ENCODE measurements at places on chromosomes 13 and 19.

DNA sequence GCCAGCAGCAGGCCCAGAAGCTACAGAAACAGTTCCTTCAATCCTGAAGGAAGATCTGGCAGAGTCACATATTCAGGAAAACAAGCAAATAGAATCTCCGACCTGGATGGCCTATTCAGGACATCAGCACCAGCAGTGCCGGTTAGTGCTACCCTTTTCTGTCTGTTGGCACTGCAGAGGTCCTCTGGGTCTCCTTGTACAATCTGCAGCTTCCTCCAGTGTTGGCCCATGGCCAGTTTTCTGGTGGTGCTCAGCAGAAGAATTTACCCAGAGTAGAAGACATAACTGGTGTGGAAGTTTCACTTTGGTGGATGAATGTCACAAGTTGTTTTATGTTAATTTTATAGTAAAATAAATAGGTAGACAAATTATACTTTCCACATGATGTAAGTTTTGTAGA, 498.1 kb downstream of the COG6 start:
- DNase-seq: no peak

GRCh38 chr19:11179716-11180297, 17.5 kb downstream of the KANK2 start:
- DNase-seq: no peak

- no peak for DNase-seq
Measured at GRCh38 chr19:57167385-57167784, at the start of gene DUXA. DUXA (minus strand) TSS chr19:57167485; CDS start chr19:57167443, 42 bp downstream.

GRCh38 chr13:26914624-26915023, 154.0 kb upstream of the GPR12 start:
- DNase-seq: no peak

- DNase-seq: no peak
Measured at GRCh38 chr19:30146346-30146745, 204.3 kb downstream of the URI1 start.

- no peak for DNase-seq
Measured at GRCh38 chr13:21690955-21691354, 20.1 kb downstream of the FGF9 start.

DNA sequence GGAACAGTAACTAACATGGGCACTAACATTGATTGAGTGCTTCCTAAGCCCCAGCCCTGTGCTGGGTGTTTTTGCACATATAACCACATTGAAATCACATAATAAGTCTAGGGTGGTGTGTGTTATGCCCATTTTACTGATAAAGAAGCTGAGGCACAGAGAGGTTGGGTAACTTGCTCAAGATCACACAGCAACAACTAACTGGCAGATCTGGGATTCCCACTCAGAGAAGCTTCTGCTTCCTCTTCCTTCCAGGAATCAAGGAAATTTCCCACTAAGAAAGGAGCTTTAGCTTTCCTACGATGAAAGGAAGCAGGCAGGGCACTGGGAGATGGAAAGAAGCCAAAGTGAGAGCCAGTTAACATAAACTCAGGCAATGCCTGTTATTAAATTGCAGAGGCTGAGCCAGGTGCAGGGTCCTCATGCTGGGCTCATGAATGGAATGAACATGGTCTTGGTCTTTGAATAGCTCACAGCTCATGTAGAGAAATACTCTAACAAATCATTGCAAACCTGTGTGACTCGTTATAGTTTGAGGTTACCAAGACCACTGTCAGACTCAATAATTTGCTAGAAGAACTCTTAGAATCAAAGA, 10.1 kb downstream of the SSC5D start:
- DNase-seq: no peak

DNA sequence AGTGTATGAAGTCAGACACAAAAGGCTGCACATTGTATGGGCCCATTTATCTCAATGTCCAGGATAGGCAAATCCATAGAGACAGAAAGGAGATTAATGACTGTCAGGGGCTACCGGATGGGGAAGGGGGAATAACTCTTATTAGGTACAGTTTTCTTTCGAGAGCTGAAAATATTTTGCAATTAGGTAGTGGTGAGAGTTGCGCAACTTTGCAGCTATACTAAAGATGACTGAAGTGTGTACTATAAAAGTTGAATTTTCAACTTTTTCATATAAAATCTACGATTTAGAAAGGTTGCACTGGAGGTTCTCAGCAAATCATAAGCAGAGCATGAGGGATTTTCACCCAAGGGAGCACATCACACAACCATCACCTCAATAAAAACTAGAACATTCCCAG, 16.1 kb upstream of the SLC15A1 start:
- no peak for DNase-seq

- no peak for DNase-seq
Measured at GRCh38 chr13:101763191-101763590, 310.7 kb downstream of the ITGBL1 start.

- peak; percentile 88 for DNase-seq
Measured at GRCh38 chr13:32153056-32153455, 121.5 kb downstream of the FRY start.

DNA sequence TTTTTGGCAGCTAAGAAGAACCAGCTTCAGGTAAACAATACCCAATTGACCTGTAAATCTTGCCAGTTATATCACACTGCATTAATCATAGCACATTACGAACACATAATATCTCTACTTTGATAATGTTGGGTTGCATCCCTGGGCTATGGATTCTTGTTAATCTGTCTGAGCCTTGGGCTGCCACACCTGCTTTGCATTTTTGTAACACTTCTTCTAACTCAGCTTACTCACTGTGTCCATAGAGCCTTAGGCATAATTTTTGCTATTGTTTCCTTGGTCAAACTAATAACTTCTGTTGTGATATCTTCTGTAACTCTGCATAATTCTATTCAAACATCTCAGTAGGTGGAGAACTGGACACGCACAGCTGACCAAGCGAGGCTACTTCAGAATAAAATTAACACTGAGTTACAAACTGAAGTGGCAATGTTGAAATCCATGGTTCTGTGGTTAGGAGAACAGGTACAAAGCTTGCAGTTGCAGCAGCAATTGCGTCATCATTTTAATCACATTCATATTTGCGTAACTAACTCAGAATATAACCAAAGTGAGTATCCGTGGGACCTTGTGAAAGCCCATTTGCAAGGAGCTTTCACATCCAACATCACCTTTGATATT, 6.4 kb downstream of the ZNF350 start:
- DNase-seq: no peak

DNA sequence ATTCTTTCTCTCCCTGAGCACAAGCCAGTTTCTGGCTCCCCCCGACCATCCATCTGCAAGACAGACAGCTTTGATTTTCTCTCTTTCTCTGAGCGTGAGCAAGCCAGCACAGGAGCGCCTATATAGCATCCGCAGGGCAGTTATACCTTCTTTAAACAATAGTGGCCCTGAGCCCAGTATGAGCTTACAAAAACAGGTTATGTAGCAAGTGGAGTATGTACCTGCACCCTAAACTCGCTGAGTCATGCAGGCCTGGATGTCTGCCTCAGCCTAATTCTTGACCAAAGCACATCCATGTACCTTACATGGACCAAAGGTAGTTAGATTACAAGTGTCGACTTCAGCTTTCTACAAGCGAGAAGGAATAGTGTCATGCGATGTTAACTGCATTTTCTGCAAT, 61.7 kb downstream of the RAP2A start:
- DNase-seq: no peak

DNA sequence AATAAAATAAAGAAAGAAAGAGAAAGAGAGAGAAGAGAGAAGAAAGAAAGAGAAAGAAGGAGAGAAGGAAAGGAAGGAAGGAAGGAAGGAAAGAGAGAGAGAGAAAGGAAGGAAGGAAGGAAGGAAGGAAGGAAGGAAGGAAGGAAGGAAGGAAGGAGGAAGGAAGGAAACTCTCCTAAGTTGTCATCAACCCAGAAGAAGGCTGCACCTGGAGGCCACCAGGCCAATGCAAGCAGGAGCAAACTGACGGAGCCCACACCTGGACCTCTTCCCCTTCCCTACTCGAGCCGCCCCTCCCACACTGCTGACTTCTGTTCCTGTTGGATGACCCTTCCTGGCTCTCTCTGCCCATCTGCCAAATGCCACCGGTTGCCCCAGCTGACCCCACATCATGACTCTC, 8.7 kb downstream of the ACER1 start:
- DNase-seq: no peak

DNA sequence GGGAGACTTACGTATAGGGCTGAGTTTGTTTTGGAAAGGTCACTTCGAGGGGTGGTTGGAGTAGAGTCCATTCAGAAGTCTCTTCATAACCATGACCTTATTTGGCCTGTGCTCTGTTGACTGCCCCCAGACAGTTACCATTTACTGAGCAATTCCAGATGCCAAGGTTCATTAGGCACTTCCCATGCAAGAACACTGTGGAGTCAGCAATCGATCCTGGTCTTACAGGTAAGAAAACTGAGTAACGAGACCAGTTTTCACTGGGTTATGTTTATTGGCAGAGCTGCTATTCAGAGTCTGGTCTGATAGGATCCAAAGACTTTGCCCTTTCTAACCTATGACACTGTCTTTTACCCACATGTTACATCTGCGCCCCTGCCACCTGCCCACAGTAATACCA, 134.7 kb downstream of the MTUS2 start:
- no peak for DNase-seq

DNA sequence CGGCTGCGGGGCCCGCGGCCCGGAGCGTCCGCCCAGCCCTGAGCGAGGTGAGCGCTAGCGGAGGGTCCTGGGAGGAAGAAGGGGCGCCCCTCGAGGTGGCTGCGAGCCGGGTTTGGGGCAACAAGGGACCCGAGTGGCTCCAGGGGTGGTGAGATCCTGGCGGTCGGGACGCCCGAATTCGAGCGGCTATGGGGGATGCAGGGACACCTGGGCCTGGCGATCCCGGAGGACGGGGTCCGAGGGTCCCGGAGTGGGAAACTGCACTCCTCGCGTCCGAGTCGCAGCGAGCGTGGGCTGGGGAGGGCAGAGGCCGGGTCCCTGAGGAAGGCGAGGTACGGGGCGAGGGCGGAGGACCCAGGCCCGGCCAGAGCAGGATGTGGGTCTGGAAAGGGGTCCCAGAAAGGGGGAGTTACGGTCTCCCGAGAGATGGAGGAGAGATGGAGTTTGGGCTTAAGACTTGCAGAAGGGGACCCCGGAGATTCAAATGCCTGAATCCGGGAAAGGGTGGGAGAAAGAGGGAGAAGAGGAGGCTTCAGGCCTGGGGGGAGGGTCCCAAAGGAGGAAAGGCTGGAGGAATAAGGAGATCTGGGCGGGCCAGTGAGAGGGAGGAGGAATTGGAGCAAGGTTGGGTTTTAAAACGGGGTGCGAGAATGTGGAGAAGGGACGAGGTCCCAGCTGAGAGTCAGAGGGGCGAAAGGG, 542 bp downstream of the CACNG7 start:
- no peak for DNase-seq

- DNase-seq: no peak
Measured at GRCh38 chr19:56720281-56720680, 48.7 kb upstream of the ZNF835 start.

GRCh38 chr13:76875271-76875815, 10.9 kb downstream of the KCTD12 start:
- no peak for DNase-seq

DNA sequence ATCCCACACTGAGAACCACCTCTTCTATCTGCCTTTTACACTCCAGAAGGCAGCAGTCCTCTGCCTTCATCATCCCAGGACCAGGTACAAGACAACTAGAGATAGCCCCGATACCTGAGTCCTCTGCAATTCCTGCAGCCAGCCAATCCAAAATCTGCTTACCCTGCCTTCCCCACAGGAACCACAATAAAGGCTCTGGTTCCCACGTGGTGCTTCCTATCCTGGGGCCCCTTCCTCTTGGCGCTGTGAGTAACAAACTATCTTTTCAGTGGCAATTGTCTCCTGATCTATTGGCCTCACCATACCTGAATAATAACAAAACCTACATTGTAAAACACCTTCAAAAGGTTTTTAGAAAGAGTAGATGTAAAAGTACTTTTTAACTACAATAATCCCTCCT, 63.1 kb downstream of the ZDHHC20 start:
- no peak for DNase-seq

DNA sequence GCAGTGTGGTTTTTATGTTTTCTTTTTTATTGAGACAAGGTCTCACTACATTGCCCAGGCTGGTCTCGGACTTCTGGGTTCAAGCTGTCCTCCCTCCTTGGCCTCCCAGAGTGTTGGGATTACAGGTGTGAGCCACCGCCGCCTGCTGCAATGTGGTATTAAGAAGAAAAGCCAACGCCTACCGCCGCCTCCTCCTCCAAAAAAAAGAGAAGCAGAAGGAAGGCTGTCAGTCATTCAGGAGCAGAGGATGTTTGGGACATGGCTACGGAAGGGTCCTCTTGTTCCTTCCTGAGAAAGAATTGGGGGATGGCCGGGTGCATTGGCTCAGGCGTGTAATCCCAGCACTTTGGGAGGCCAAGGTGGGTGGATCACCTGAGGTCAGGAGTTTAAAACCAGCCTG, 1.2 kb downstream of the PPP1R37 start:
- DNase-seq: no peak

DNA sequence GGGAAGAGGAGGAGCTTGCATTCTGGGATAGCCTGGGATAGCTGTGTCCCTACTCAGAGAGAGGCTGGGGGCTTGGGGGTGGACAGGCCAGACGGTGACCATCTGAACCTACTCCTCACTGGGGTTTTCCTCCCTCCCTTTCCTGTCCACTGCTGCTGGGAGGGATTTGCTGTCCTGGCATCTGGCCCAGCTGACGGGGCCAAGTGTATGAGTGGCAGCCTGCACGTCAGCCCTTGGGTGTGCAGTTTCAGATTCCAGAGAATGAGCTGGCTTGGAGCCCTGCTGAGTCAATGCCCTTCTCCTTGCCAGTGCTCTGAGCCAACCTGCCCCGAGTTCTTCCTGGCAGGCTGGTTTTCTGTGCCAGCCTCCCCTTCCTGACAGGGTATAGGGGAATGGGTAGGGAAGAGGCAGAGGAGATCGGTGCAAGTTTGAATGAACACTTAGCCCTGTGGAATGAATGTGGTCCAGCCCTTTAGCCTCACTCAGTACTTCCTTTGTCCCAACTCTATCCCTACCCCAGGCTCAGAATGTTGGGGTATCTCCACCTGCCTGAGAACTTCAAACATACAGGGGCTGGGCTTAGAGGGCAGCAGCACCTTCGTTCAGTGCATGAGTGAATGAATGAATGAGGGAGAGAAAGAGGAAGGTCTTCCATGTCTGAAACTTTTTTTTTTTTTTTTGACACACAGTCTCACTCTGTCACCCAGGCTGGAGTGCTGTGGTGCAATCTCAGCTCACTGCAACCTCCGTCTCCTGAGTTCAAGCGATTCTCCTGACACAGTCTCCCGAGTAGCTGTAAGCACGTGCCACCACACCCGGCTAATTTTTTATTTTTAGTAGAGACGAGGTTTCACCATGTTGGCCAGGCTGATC, 1.8 kb upstream of the ANGPTL4 start:
- peak; percentile 99 for DNase-seq

GRCh38 chr13:90307136-90307535, 1040.4 kb upstream of the MIR17HG start:
- no peak for DNase-seq

- no peak for DNase-seq
Measured at GRCh38 chr13:104422668-104423067, 1356.5 kb upstream of the SLC10A2 start.

- DNase-seq: peak; percentile 51
Measured at GRCh38 chr19:45901432-45901911, 941 bp downstream of the MYPOP start.

DNA sequence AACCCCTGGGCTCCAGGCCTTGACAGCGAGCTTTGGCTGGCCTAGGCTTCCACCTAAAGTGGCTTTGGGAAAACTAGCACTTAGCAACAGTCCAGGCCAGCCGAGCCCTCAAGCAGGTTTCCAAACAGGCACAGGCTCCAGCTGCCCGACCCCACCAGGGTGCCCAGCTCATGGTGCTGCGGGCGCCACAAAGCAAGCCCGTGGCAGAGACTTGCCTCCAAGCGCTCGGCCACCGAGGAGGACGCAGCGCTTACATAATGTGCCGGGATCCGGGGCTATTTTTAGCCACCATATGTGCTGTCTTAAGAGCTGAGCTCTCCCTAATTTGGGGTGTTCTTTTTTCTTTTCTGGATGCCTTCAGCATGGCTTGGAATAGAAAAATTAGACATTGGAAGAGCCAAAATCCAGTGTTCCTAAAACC, 56.1 kb upstream of the F7 start:
- peak; percentile 13 for DNase-seq
